ENCODE measurements at places on chromosomes 16 and 17.

- DNase-seq: peak; percentile 9
These were observed 562 bp downstream of the PPL start for GRCh38 chr16:4936181-4936990.

DNA sequence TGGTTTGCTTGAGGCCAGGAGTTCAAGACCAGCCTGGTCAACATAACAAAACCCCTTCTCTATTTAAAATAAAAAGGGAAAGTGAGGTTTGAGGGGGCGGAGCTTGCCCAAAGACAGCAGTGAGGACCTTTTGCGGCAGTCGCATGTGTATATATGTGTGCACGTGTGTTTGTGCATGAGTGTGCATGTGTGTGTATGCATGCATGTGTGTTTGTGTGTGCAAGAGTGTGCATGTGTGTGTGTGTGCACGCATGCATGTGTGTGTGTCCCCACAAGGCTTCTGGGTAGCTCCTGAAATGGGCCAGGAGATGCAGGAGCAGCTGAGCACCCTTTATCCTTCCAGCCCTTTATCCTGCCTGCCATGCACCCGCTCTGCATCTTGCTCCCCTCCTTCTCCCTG is 9.0 kb downstream of the RHBDL3 start:
- no peak for DNase-seq

- DNase-seq: no peak
These were observed 20.2 kb downstream of the CCDC42 start for GRCh38 chr17:8724451-8724850.

GRCh38 chr16:74747-75334 is 2.4 kb upstream of the RHBDF1 start:
- no peak for DNase-seq

- DNase-seq: peak; percentile 20
These were observed 443 bp downstream of the CSNK2A2 start for GRCh38 chr16:58197314-58198012.

DNA sequence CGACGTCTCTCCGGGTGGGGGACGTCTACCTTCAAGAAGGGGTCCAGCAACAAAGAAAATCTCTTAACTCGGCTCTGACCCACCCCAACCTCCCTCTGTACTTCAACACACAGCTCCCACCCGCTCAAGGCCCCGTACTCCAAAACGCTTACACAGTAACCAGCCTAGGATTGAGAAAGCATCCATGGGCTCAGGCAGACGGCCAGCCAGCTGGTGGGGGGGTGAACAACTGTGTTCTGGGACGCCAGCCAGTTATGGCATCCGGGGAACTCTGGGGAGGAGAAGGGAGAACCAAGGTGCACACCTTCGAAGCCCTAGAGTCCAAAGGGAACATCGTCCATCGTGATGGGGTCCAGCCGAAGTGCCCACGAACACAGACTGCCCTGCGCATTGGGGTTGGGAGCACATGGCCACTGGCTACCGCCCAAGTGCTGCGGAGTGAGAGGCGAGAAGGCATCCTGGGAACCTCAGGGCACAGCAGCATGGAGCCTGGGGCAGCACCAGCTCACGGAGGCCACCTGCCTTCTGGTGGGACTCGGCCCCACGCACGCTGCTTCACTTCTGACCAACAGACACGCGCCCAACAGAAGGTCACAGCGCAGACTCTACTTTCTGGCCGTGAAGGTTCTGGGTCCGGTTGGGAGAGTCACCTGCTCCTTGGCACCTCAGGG is 14.3 kb downstream of the SLC16A3 start:
- DNase-seq: no peak

DNA sequence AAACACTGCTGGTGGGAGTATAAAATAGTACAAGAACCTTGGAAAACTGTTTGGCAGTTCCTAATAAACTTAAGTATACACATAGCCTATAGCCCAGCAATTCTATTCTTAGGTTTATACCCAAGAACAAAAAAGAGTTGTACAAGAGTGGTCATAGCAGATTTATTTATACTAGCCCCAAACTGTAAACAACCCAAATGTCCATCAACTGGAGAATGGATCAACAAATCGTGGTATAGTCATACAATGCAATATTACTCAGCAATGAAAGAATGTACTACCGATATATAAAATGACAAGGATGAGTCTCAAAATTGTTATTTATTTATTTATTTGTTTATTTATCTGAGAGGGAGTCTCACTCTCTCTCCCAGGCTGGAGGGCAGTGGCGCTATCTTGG is 23.1 kb downstream of the GNGT2 start:
- no peak for DNase-seq

DNA sequence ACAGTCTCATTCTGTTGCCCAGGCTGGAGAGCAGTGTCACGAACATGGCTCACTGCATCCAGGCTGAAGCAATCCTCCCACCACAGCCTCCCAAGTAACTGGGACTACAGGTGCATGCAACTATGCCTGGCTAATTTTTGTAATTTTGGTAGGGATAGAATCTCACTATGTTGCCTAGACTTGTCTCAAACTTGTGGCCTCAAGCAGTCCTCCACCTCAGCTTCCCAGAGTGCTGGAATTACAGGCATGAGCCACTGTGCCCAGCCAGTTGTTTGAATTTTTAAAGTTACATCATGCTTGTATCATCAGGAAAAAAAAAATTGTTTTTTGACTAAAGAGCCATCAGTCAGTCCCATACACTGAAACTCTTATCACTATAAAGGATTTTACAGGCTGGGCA is 17.1 kb upstream of the VPS4A start:
- DNase-seq: no peak

DNA sequence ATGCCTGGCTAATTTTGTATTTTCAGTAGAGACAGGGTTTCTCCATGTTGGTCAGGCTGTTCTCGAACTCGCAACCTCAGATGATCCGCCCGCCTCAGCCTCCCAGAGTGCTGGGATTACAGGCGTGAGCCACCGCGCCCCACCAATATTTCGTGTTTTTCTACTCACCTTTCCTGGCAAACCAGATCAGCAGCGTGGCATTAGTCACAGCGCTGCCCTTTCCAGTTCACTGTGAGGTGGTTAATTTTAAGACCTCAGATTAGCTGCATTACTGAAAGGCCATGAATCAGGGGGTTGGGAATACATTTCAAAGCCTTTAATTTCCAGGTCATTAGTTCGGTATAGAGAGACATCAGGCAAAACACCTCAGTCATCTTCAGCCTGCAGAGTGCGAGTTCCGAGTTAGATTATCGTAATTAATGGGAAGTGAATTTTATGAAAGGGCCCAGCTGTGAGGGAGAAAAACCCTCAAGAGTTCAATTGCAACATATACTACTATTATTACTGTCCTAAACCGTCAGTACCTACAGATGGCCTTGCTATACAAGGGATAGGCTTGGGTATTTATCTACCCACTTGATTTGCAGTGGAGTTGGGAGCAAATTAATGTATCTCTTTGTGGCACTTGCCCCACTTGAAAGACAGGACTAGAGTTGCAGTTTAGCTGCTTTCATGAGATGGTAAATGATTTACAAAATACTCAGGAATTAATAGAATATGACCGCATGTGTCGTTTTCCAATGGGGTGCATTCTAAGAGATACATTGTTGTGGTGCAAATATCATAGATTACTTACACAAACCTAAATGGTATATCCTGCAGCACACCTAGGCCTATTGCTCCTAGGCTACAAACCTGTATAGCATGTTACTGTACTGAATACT is 2.1 kb upstream of the USP32 start:
- DNase-seq: no peak

GRCh38 chr17:67139784-67140665 is 95.7 kb downstream of the CACNG1 start:
- DNase-seq: no peak

DNA sequence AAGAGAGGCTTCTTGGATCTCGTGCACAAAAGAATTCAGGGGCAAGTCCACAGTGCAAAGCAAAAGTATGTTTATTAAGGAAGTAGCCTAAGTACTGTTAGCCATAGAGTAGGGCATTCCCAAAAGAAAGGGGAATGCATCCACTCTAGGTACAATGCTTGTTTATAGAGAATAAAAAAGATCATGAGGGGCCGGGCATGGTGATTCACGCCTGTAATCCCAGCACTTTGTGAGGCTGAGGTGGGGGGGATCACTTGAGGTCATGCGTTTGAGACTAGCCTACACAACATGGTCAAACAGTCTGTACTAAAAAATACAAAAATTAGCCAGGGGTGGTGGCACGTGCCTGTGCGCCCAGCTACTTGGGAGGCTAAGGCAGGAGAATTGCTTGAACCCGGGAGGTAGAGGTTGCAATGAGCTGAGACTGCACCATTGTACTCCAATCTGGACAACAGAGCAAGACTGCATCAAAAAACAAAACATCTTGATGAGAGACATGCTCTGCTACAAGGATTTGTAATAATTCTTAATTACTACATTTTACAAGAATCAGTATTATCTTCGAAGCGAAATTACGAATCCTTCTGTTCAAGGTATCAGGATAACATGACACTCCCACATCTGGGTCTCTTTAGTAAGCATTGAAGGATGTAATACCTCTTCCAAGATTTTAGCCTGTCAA is 191.6 kb downstream of the CPPED1 start:
- DNase-seq: no peak

GRCh38 chr17:50133769-50134099 is 3.8 kb upstream of the SAMD14 start:
- no peak for DNase-seq

GRCh38 chr16:58276346-58276951 is 18.4 kb downstream of the PRSS54 start:
- DNase-seq: no peak
